ENCODE measurements at places on chromosomes 7 and 10.

GRCh38 chr7:22728401-22729029 is 1.5 kb downstream of the IL6 start:
- DNase-seq = no peak

- DNase-seq = no peak
These were observed 483.6 kb downstream of the NRG3 start for GRCh38 chr10:82358486-82359099.

DNA sequence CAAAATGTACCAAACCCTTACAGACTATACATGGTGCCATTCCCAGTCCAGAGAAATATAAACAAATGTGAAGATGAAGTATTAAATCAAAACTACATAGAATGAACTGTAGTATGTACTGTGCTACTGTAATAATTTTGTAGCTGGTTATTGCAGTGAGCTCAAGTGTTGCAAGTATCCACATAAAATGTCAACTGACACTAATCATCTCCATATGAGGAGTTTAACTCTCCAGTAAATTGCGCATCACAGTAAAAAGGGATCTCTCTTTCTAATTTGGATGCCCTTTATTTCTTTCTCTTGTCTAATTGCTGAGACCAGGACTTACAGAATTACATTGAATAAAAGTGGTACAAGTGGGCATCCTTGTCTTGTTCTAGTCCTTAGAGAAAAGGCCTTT is 165.5 kb downstream of the CPED1 start:
- DNase-seq = no peak

GRCh38 chr10:36254199-36254598 is 612.1 kb upstream of the FZD8 start:
- no peak for DNase-seq

- DNase-seq = no peak
These were observed 10.3 kb downstream of the FLNC start for GRCh38 chr7:128840326-128841170.

All from stimulated activated CD4-positive, alpha-beta T cell treated with anti-CD3 and anti-CD28 coated beads, Interleukin-4, amount 100 ng/mL, for 48 hours (primary cell).